ENCODE measurements at places on chromosomes 4 and X.

DNA sequence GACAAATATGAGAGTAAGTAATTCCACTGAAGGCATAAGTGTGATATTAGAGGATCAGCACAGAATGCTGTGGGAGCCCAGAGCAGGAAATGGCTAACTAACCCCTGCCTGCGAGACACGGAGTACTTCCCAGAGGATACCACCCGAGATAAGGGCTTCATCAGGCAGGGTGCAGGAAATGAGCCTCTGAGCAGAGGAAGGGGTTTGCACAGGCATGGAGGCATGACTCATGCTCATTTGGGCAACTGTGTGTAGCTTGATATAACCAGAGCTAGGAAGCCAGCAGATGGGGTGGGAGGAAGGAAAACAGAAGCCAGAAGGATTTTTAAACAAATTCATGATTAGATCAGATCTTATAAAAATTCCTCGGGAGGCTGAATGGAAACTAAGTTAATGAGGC lies 70.0 kb upstream of the TSPAN5 start:
- no peak for DNase-seq

GRCh38 chr4:140472156-140472555 lies 25.9 kb downstream of the MGAT4D start:
- no peak for DNase-seq

GRCh38 chr4:174581901-174582300 lies 59.6 kb upstream of the HPGD start:
- no peak for DNase-seq

GRCh38 chr4:69749771-69750170 lies 10.6 kb downstream of the SULT1B1 start:
- DNase-seq: no peak

GRCh38 chr4:100982345-100982744 lies 365.0 kb downstream of the PPP3CA start:
- DNase-seq: no peak

DNA sequence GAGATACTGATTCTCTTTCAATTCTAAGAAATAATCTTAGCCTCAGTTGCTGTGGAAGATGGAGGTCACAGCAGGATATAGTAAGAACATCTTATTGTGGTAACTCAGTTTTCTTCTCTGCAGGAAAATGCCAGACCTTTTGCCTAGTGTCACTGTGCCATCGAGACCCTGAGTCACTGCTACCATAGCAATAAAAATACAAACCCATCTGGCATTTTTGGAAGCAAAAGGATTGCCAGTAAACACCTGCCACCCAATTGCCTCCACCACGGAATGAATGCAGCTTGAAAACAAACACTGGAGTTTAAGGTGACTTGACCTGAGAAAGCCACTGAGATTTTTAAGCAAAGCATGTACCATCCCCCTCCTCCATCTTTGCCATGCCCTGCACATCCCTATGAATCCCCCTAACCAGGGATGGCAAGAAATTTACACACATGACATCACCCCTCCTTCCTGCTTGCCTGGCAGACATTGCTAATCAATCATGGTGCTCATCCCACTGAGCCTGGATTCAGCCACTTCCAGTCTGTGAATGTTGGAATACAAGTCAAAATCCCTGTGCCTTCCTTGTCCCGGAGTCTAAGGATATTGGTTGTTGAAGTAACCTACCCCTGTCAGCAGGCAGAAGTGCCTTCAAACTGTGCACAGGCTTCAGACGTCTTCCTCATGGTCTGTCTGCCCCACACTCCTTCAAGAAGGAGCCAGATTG lies 59.6 kb upstream of the MAMLD1 start:
- DNase-seq: no peak

DNA sequence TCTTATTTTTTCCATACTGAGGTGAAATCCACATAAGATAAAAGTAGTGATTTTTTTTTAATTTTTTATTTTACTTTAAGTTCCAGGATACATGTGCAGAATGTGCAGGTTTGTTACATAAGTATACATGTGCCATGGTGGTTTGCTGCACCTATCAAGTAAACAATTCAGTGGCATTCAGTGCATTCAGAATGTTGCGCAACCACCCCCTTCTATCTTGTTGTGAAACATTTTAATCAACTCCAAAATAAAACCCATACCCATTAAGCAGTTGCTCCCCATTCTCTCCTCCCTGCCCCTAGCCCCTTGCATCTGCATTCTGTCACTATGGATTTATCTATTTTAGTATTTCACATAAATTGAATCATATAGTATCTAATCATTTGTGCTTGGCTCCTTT lies 121.2 kb downstream of the KLHL13 start:
- no peak for DNase-seq

- DNase-seq: no peak
Measured at GRCh38 chr4:72448231-72448630, 120.8 kb downstream of the ADAMTS3 start.

Data from stimulated activated CD4-positive, alpha-beta T cell treated with anti-CD3 and anti-CD28 coated beads, TNF-alpha, amount 100 ng/mL, for 48 hours (primary cell).